ENCODE measurements at places on chromosomes 3 and 15. TPM values are rescaled to one million over a fixed set of nuclear protein-coding genes. Genes with fewer than 3 reads are reported as not detected.
A peak's percentile ranks its signal among the peaks of the same experiment; 100 is the strongest.

Gene KBTBD13
- not detected for polyA plus RNA-seq

Gene CDHR4
- polyA plus RNA-seq, result not detected

DNA sequence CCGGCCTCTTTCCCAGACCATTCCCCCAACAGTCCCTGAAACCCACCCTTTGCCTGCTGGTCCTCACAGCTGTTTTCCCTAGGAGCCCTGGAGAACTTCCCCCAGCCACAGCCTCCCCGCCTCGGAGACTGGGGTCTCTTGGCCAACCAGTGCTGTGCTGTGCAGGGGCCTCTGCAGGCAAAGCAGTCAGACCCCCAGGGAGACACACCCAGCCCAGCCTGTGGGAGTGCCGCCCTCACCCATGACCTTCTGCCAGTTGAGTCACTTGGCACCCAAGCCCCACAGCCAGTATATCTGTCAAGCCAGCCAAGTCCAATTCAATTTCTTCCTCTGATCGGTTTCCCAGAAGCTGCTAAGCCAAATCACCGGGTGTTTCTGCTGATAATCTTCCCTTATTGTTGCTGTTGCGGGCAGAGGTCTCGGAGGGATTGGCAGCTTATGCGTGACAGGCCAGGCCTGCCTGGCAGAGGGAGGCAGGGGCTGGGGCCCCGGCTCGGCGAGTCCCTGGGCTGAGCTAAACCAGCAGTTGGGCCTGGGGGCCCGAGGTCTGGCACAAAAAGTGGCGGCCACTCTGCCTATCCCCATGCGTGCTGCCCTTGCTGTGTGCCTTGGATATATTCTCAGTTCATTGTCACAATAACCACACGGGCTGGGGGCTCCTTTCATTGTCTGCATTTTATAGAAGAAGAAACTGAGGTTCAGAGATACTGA is 65.6 kb upstream of the SLC6A1 start:
- no peak overlapping the region for H3K4me3 ChIP-seq
- peaks cover 22% of the 10 kb centered on the region for H3K4me1 ChIP-seq
- H3K27ac ChIP-seq, result peak overlapping the region; percentile 34
- H3K36me3 ChIP-seq, result no peaks in the 10 kb centered on the region
- no peaks in the 10 kb centered on the region for H3K27me3 ChIP-seq

DNA sequence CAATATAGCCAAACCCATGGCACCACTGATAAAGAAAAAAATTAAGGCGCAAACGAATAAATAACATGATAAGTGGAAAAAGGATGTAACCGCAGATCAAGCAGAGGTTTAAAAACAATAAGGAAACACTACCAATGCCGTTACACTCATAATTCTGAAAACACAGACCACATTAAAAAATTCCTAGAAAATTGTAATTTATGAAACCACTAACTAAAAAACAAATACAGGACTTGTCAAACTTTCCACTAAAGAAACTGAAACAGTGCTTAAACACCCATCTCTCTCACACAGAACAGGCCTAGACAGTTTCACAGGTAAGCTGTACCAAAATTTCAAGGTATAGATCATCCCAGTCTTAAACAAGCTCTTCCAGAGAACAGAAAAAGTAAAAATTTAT is 28.4 kb downstream of the PCSK6 start:
- H3K4me3 ChIP-seq, result no peak overlapping the region
- no peak for DNase-seq
- peaks cover 13% of the 10 kb centered on the region for H3K4me1 ChIP-seq
- no peak overlapping the region for H3K27ac ChIP-seq
- H3K36me3 ChIP-seq, result no peaks in the 10 kb centered on the region

DNA sequence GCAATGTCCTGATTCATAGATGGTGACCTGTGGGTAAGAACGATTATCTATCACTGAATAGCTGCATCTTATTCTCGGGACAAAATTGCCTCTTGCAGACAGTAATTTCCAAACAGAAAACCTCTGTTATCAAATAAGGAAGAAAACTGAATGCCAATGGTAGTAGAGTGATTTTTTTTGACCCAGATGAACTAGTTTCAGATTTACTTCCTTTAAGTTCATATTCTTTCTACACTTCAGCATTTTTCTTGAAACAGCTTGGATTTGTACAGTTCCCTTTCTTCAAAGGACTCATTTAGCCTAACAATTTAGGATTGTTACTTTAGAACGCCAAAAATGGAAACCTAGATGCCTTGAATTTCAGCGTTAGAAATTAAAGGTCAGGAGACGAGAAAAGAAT is 14.6 kb downstream of the ETV5 start:
- peaks cover 13% of the 10 kb centered on the region for H3K36me3 ChIP-seq
- peaks cover 36% of the 10 kb centered on the region for H3K4me1 ChIP-seq
- no peak overlapping the region for H3K4me3 ChIP-seq
- H3K27ac ChIP-seq, result no peak overlapping the region
- H3K27me3 ChIP-seq, result no peaks in the 10 kb centered on the region
- no peak for DNase-seq

Gene WNT5A
- polyA plus RNA-seq, result 9.4 TPM

DNA sequence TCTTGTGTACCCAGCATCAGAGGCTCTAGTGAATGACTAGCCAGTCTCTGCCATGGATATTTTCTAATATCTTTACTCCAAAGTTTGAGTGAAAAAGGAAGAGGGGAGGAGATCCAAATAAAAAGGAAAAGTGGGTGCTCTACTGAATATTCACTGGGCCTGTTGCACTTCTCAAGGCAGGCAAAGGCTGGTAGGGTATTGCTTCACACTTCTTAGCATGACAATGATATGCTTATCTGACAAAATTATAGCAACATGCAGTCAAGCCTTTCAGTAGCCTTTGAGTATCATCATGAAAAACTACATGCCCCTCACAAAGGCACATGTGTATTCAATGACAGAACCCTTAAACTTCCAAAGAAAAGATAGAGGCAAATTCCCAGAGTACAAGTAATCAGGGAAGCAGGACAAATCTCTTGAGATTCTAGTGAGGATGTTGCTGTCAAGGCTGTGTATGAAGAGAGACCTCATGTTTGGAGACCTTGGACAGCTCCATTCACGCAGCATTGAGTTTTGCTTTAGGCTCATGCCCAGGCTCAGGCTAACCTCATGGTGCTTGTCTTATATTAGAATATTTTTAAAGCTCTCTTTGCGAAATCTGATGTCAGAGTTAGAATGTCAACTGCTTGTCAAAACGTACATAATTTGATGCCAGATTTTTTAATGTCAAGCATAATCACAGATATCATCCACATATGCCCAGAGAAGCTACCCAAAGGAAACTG is 506.9 kb downstream of the OCA2 start:
- H3K27ac ChIP-seq, result no peak overlapping the region
- no peaks in the 10 kb centered on the region for H3K4me1 ChIP-seq
- H3K4me3 ChIP-seq, result no peak overlapping the region
- H3K36me3 ChIP-seq, result no peaks in the 10 kb centered on the region

DNA sequence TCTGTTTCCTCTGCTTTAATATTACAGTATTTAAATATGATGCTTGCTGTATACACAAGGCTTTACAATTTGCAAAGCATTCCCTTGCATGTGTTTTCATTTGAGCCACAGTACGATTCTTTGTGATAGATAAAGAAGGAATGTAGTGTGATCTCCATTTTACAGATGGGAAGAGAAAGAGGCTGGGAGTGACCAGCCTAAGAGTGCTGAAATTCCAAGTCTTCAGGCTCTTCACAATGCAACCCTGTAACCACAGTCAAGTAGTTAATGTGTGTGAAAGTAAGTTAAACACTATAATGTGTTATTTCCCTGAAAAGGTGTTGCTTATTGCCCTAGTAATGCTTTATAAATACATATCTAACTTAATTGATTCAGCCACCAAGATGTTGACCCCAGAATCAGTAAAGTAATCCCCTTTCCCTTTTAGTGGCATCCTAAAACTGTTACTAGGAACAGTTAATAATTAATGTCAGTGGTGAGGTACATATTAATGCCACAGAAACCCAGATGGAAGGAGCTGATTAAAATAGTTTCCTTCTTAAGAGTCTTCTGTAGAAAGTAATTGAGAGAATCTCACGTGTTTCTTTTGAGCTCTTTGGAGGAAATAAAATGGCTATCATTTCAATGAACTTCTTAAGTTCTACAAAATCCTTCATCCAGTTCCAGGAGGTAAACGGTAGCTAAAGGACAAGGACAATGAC is 110.4 kb downstream of the IL12A start:
- no peaks in the 10 kb centered on the region for H3K36me3 ChIP-seq
- H3K27me3 ChIP-seq, result no peaks in the 10 kb centered on the region
- no peaks in the 10 kb centered on the region for H3K4me1 ChIP-seq
- no peak overlapping the region for H3K27ac ChIP-seq
- no peak for DNase-seq
- H3K4me3 ChIP-seq, result no peak overlapping the region

DNA sequence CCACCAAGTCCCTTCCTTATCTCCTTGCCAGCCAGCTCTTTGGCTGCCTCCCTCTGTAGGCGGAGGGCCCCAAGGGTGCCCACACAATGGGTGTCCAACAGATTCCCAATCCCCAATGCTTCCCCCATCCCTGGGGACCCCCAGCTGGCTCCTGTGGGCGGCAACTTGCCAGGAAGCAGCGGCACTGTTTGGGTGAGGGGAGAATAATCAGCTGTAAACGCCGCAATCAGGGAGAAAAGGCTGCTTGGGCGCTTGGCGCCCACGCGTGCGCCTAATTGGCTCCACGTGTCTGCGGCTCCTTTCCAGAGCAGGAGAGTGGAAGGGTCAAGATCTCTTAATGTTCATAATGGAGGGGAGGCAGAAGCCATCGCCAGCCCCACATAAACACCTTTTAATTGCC is 67.9 kb upstream of the TMEM115 start:
- H3K27me3 ChIP-seq, result peaks cover 14% of the 10 kb centered on the region
- no peaks in the 10 kb centered on the region for H3K4me1 ChIP-seq
- no peak overlapping the region for H3K4me3 ChIP-seq
- no peaks in the 10 kb centered on the region for H3K36me3 ChIP-seq
- H3K27ac ChIP-seq, result no peak overlapping the region
- DNase-seq, result no peak

DNA sequence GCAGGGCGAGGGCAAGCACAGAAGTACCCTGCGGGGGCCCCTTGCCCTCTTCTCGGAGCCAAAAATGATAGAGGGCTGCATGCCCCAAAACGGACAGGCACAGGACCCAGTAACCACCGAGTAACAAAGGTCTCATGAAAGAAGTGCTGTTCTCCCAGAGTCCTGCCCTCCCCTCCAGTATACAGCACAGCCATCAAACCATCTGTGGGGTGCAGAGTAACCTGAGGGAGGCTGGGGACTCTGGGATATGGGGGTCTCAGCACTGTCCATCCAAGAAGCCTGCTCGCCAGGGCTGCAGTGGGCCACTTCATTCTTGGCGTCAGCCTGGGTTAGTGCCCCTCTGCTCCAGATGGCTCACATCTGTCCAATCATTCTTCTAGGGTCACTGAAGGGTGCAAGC is 6.1 kb downstream of the ULK3 start:
- H3K4me1 ChIP-seq, result no peaks in the 10 kb centered on the region
- H3K27me3 ChIP-seq, result no peaks in the 10 kb centered on the region
- H3K36me3 ChIP-seq, result peaks cover 11% of the 10 kb centered on the region
- no peak overlapping the region for H3K4me3 ChIP-seq
- no peak overlapping the region for H3K27ac ChIP-seq
- no peak for DNase-seq

Gene B3GNT5
- 66.6 TPM for polyA plus RNA-seq

DNA sequence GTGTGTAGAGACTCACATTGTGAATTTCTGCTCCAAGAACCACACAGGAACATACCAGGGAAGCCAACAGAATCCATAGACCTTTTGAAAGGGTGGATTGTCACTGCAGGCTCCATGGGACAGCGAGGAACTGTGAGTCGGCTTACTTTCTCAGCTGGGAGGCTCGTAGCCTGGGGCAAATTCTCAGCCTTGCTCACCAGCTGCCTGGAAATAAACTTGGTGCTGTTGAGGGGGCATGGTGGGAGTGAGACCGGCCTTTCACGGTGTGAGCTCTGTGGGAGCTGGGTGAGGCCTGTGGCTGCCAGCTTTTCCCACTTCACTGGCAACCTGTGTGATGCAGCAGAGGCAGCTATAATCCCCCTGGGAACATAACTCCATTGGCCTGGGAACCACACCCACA is 146.6 kb upstream of the P2RY1 start:
- DNase-seq, result no peak
- no peaks in the 10 kb centered on the region for H3K4me1 ChIP-seq
- no peaks in the 10 kb centered on the region for H3K36me3 ChIP-seq
- H3K27me3 ChIP-seq, result no peaks in the 10 kb centered on the region

GRCh38 chr3:25558121-25558520 is 106.6 kb downstream of the TOP2B start:
- H3K4me3 ChIP-seq, result no peak overlapping the region
- DNase-seq, result no peak
- H3K27me3 ChIP-seq, result no peaks in the 10 kb centered on the region
- H3K27ac ChIP-seq, result no peak overlapping the region
- H3K36me3 ChIP-seq, result no peaks in the 10 kb centered on the region

GRCh38 chr3:106611841-106612240 is 743.0 kb upstream of the CBLB start:
- DNase-seq, result no peak
- H3K4me1 ChIP-seq, result no peaks in the 10 kb centered on the region
- no peaks in the 10 kb centered on the region for H3K27me3 ChIP-seq
- H3K27ac ChIP-seq, result no peak overlapping the region

Gene CHRNA5
- polyA plus RNA-seq, result 10.0 TPM

Gene COL6A5
- not detected for polyA plus RNA-seq

Gene LNP1
- polyA plus RNA-seq, result 0.19 TPM

- no peaks in the 10 kb centered on the region for H3K27me3 ChIP-seq
- no peak overlapping the region for H3K4me3 ChIP-seq
Observed at GRCh38 chr15:35876762-35877161, 330.8 kb upstream of the DPH6 start.

Gene UMPS
- 43.2 TPM for polyA plus RNA-seq

GRCh38 chr3:70754314-70754713 is 441.9 kb upstream of the MDFIC2 start:
- no peaks in the 10 kb centered on the region for H3K4me1 ChIP-seq
- no peaks in the 10 kb centered on the region for H3K36me3 ChIP-seq
- no peak overlapping the region for H3K4me3 ChIP-seq
- H3K27me3 ChIP-seq, result no peaks in the 10 kb centered on the region

DNA sequence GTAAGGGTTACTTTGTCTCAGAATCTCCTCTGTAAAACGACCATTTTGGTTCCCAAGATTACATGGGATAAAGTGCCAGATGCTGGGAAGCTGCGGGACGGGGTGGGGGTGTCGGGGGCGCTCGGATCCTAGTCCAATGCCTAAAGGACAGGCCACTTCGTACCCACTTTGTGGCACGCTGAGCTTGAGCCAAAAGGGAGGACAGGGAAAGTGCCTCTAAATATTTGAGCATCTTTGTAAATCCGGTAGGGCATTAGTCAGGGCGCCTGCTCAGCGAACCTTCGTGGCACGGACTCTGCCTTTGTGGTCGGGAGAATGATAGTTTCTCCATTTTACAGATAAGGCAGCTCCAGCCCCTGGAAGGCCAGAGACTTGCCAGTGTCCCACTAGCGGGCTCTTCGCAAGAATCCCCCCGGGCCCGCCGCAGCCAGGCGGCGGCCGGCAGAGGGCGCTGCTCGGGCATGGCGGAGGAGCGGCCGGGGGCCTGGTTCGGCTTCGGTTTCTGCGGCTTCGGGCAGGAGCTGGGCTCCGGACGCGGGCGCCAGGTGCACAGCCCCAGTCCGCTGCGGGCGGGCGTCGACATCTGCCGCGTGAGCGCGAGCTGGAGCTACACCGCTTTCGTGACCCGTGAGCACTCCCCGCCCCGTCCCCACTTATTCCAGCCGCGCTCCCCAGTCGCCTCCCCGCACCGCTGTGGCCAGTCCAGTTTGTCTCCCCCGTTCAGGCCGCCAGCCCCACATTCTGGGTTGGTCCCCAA is 1.8 kb downstream of the RCCD1 start:
- H3K4me3 ChIP-seq, result peak overlapping the region; percentile 51
- H3K27ac ChIP-seq, result no peak overlapping the region
- peaks cover 25% of the 10 kb centered on the region for H3K36me3 ChIP-seq

Measured in keratinocyte (primary cell).